ENCODE measurements at places on chromosomes 3 and 15. TPM values are rescaled to one million over a fixed set of nuclear protein-coding genes. Genes with fewer than 3 reads are reported as not detected.

- no peaks in the 10 kb centered on the region for H3K27me3 ChIP-seq
- no peak for DNase-seq
- H3K27ac ChIP-seq = no peak overlapping the region
- H3K4me3 ChIP-seq = no peak overlapping the region
- H3K4me1 ChIP-seq = no peaks in the 10 kb centered on the region
These were observed 100.9 kb upstream of the ROBO2 start for GRCh38 chr3:76938962-76939361.

Gene ANKRD34C
- 0.93 TPM for total RNA-seq

Gene IL17RC
- 0.54 TPM for total RNA-seq

Gene ACAN
- total RNA-seq = not detected

DNA sequence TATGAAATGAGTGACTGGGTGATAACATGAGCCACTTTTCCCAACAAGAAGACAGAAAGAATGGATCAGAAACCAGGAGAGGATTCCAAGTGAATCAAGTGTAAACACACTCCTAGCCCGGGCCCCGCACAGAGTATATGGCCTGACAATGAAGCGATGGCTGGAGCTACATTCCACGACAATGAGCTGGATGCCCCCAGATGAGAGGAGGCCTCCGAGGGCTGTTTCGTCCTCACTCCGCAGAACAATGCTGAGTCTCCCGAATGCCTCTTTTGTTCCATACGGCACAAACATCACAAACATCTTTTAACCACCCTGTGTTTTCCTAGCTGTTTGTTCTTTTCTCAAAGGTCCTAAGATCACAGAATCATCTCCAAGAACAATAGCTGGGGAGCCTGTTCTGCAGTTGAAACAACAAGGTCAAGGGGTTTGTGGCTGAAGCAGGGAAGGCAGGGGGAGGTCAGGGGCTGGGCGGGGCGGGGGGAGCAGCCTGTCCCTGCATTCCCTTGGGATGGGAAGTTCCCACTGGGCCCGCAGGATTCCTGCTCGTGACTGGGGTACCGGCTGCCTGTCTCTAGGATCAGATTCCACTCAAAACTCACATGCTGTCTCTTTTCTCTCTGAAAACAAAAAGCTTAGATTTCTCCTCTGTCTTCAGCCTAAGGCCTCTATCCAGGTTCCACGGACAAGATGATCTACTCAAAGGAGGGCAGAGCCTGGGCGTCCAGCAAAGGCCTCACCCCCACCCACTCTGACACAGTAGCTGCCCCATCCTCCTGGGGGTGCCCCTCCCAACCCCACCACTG, 151.3 kb downstream of the XXYLT1 start:
- H3K36me3 ChIP-seq = no peaks in the 10 kb centered on the region
- no peak overlapping the region for H3K27ac ChIP-seq
- no peaks in the 10 kb centered on the region for H3K27me3 ChIP-seq
- H3K4me3 ChIP-seq = no peak overlapping the region

Gene TGM4
- total RNA-seq = not detected

- no peak overlapping the region for H3K27ac ChIP-seq
- H3K4me1 ChIP-seq = no peaks in the 10 kb centered on the region
- peak; percentile 80 for DNase-seq
- H3K36me3 ChIP-seq = no peaks in the 10 kb centered on the region
- H3K4me3 ChIP-seq = no peak overlapping the region
These were observed 48.5 kb downstream of the EFHB start for GRCh38 chr3:19885468-19885867.

DNA sequence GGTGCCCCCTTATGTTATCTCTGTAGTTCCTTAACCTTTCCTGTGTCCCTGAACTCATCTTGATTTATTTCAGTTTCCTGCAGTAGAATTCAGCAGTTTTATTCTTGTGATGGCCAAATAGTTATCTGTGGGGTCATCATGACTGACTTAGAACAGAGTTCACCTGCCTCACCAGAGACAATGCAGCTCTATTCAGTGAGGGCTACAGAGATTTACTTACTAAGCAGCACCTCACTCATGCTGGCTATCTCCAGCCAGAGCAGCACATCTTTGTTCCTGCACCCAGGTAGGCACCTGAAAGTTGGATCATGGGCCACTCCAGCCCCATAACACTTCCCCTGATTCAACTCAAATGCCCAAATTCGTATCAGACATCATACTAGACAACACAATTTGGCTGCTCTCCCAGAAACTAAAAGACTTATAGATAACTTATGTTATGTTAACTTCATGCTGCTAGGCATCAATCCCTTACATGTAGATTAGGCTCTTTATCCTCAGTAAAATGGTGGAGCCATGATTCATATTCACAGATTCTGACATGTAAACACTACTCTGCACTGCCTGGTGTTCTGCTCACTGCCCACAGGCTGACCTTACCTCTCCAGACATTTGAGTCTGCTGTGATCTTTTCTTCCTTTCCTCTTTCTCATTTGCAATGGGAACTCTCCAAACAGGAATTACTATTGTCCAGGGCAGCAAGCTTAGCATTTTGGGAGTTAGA, 9.3 kb upstream of the GOLGB1 start:
- no peak overlapping the region for H3K4me3 ChIP-seq
- H3K4me1 ChIP-seq = peaks cover 20% of the 10 kb centered on the region
- H3K36me3 ChIP-seq = no peaks in the 10 kb centered on the region
- no peaks in the 10 kb centered on the region for H3K27me3 ChIP-seq
- DNase-seq = no peak

Gene NANOGP8
- not detected for total RNA-seq

DNA sequence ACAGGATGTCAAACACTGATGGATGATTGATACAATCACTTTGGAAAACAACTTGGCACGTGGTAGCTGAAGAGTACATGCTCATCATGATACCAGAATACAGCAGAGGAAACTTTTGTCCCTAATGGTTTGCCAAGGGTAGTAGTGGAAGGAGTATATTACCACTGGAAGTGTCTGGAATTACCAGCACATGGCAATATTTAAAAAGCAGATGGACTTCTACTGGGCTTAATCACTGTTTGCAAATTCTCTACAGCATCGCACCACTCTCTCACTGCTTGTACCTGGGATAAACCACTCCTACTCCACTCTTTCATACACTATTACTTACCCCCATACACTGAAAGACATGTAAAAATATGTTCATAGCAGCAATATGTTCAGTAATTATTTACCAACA, 19.6 kb upstream of the GP5 start:
- no peaks in the 10 kb centered on the region for H3K27me3 ChIP-seq
- peaks cover 53% of the 10 kb centered on the region for H3K36me3 ChIP-seq
- no peak for DNase-seq
- H3K27ac ChIP-seq = no peak overlapping the region
- no peaks in the 10 kb centered on the region for H3K4me1 ChIP-seq

- no peaks in the 10 kb centered on the region for H3K27me3 ChIP-seq
- no peak for DNase-seq
- H3K4me3 ChIP-seq = peak overlapping the region; percentile 54
- no peak overlapping the region for H3K27ac ChIP-seq
- peaks cover 8% of the 10 kb centered on the region for H3K4me1 ChIP-seq
These were observed 15.8 kb downstream of the SOX2 start for GRCh38 chr3:181727341-181728032.

- peaks cover 22% of the 10 kb centered on the region for H3K4me1 ChIP-seq
- H3K36me3 ChIP-seq = no peaks in the 10 kb centered on the region
These were observed 21.4 kb downstream of the ROPN1B start for GRCh38 chr3:125990253-125990970.

DNA sequence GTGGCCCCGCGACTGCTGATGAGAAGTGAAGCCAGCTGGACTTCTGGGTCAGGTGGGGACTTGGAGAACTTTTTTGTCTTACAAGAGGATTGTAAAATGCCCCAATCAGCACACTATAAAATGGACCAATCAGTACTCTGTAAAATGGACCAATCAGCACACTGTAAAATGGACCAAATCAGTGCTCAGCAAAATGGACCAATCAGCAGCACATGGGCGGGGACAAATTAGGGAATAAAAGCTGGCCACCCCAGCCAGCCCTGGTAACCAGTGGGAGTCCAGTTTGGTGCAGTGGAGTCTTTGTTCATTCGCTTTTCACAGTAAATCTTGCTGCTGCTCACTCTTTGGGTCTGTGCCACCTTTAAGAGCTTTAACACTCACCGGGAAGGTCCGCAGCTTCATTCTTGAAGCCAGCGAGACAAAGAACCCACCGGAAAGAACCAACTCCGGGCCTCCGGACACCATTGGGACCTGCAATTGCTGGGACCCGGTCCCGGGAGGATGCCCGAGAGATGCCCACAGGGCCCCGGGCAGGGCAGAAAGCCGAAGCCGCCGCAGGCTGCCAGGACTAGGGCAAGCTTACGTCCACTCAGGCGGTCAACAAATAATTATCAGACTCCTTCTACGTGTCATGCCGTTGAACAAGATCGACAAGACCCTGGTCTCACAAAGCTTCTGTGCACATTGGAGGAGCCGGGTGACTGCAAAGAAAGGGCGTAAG, 8.3 kb upstream of the NR2E3 start:
- no peaks in the 10 kb centered on the region for H3K27me3 ChIP-seq
- H3K4me1 ChIP-seq = peaks cover 34% of the 10 kb centered on the region
- H3K4me3 ChIP-seq = no peak overlapping the region

Gene CCR5
- not detected for total RNA-seq

DNA sequence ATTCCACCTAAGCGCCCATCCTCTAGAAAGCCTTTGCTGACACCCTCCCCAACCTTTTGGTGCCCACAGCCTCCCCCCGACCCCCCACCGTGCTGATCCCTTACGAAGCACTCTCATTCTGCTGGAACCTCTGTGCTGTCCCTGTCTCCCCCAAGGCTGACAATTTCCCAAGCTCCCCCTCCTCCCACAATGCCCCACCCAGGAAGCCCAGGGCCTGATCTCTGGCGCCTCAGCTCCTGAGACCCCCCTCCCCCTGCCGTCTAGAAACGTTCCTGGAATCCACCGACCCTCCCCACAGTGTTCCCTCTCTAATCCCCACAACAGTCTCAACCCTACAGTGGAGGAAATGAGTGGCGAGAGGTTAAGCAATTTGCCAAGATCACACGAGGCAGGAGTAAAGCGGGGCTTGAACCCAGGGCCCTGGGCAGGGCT, 18.3 kb downstream of the MYL3 start:
- peak overlapping the region; percentile 66 for H3K4me3 ChIP-seq
- H3K27me3 ChIP-seq = no peaks in the 10 kb centered on the region
- no peaks in the 10 kb centered on the region for H3K36me3 ChIP-seq
- no peak for DNase-seq

DNA sequence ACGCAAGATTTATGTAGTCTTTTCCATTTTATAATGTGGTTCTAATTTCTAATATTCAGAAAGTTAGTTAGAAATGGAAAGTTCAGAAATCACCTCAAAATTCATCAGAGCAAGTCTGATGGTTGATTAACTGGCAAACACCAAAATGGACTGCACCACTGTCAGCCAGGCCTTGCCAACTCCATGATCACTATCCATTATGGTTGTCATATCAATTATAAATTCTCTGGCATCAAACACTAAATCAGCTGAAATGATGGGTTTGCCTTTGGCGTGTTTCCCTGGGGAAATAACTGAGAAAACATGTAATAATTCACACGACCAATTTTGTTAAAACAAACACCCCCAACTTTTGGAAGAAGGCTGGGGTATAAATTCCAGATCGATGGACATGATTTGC, 219.4 kb downstream of the CDIN1 start:
- H3K36me3 ChIP-seq = no peaks in the 10 kb centered on the region
- H3K4me1 ChIP-seq = no peaks in the 10 kb centered on the region
- H3K27ac ChIP-seq = no peak overlapping the region
- H3K4me3 ChIP-seq = no peak overlapping the region
- H3K27me3 ChIP-seq = no peaks in the 10 kb centered on the region
- DNase-seq = no peak

GRCh38 chr3:128155616-128156360, 2.5 kb downstream of the EEFSEC start:
- no peak overlapping the region for H3K27ac ChIP-seq
- peaks cover 14% of the 10 kb centered on the region for H3K4me1 ChIP-seq
- H3K27me3 ChIP-seq = no peaks in the 10 kb centered on the region
- DNase-seq = no peak
- no peak overlapping the region for H3K4me3 ChIP-seq
- H3K36me3 ChIP-seq = peaks cover 24% of the 10 kb centered on the region

Gene CADPS
- total RNA-seq = 0.76 TPM

DNA sequence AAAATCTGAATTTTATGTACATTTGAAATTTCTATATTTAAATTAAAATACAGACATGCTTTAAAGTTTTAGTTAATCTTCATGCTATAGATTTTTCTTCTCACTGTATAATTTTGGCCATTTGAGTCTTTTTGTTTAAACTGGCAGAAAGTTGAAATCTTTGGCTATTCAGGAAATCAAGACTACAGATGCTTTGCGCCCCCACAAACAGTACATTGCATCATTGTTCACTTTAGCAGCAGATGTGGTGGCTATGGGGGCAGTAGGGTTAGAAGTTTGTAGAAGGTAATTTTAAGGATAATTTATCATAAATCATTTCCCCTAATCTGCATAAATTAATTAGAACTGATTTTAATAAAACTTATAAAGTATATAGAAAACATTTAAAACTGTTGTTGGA, 20.9 kb downstream of the SPPL2A start:
- H3K4me1 ChIP-seq = no peaks in the 10 kb centered on the region
- no peaks in the 10 kb centered on the region for H3K27me3 ChIP-seq
- no peak overlapping the region for H3K4me3 ChIP-seq
- H3K36me3 ChIP-seq = no peaks in the 10 kb centered on the region
- no peak for DNase-seq
- no peak overlapping the region for H3K27ac ChIP-seq

DNA sequence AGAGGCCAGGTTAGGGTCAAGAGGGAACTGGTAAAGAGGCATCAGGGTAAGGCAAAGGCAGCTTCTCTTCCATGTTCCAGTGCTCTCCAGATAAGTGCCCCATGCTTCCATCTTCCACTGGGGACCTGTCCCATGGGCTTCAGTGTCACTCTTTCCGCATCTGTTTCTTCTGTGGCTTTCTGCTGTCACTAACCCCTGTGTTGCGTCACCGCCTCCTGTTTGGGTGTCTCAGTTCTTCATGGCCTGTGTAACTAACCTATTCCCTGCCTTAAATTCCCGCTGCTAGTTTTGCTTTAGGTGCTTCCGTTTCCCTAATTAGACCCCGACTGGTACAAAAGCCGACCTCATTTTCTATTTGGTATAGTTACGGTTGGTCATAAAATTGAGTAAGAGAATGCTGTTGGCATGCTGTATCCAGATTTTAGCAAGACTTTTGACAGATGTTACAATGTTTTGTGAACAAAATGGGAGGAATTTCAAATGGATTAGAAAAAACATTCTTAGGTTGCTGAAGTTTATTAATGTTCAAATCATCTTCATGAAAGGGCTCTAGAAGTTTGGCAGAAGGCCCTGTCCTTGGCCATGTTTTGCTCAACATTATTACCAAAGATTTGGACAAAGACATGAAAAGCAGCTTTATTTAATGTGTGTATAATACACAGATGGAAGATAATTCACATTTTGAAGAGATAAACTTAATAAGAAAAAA, 245.3 kb downstream of the BBX start:
- no peaks in the 10 kb centered on the region for H3K27me3 ChIP-seq
- no peak for DNase-seq
- H3K36me3 ChIP-seq = peaks cover 12% of the 10 kb centered on the region
- peaks cover 38% of the 10 kb centered on the region for H3K4me1 ChIP-seq

Gene FBN1
- total RNA-seq = 1.2 TPM

GRCh38 chr15:100075229-100075628, 266.5 kb downstream of the ADAMTS17 start:
- H3K4me3 ChIP-seq = no peak overlapping the region
- no peak overlapping the region for H3K27ac ChIP-seq
- no peaks in the 10 kb centered on the region for H3K27me3 ChIP-seq
- H3K4me1 ChIP-seq = no peaks in the 10 kb centered on the region
- H3K36me3 ChIP-seq = no peaks in the 10 kb centered on the region

Measured in Karpas-422 (cell line).